ENCODE measurements at places on chromosomes 1 and 21.

DNA sequence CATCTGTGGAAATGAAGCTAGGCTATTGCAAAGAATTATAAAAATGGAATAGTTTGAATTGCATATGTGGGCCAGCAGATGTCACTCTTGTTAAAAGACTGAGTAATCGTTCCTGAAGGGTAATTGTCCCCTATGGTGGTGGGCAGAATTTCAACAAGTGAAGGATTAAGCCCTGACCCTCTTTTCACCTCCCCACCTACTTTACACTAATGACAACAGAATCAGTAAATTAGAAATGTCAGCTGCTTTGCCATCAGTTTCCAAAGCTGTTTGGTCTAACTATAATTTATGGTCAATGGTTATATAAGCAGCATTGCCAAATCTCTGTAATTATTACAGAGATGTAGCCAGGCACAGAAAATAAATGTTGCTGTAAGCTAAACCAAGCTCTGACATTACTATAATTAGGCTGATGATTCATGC, 898.6 kb downstream of the AMY1C start:
- DNase-seq, result no peak

DNA sequence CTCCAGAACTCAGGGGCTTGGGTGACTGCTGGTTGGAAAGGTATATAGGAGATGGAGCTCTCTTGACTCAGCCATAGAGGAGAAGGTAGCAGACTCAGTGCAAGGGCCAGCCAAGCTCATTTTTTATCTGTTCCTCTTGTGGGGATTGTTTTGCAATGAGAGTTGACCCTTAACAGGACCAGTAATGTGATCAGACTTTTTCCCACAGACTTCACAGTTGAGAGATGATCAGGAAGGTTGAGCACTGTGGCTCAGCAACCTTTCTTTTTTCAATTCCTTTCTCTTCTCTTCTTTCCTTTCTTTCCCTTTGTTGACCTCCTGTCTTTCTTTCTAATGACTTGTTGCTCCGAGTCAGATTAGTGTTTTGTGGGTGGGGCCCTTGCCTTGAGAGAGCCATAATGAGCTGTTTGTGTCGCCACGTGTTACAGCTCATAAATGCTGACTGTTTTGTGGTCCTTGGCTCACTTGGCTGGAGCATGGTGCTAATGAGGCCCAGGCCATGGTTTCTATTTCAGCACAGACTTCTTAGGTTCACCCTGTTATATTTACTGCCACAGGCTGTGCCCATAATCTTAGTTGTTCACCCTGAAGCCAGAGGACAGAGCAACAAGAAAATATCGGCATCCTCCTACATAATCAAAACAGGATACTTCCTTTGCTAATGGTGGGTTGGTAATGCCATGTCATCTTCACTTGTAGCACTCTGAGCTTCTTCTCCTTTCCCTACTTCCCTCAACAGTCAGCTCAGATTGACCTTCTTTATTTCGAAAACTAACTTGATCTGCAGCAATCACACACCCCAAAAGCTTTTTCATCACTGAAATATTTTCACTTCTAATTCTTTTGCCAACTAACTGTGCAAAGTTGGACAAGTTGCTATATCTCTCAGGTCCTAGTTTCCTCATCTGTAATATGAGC, 13.9 kb downstream of the ADAM30 start:
- no peak for DNase-seq

DNA sequence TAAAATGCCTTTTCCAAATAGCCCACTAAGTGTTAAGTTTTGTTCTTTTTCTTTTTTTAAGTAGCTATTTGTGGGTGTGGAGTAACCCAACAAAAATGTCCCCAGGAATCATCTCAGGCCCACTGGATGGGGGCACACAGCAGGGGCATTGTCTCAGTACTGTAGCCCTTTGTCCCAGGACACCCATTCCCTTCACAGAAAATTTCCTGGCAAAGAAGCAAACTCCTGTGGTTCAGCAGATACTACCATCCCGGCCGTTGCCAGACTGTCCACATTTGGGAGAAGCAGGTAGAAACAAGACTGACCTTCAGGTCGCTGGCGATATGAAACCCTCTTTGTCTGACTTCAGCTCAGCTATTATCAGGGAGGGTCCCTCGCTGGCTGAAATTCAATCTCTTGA, 23.7 kb upstream of the SRRM1 start:
- no peak for DNase-seq

DNA sequence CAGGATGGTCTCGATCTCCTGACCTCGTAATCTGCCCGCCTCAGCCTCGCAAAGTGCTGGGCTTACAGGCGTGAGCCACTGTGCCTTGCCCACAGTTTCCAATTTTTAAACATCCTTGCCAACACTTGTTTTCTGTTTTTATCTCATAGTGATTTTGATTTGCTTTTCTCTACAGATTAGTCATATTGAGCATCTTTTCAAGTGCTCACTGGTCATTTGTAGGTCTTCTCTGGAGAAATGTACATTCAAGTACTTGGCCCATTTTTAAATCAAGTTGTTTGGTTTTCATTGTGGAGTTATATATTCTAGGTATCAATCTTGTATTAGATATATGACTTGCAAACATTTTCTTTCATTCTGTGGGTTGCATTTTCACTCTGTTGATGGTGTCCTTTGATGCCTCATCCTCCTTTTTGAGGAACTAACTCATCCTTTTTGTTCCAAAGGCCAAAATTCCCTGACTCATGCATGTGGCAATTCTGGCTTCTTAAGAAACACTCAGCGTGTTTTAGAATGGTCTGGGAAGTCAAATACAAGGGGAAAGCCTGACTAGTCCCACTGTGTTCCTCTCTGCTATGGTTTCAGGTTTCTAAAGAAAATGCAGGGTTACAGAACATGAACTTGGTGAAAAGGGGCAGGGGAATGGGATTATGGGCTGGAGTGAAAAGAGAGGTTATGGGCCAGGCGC, 37.3 kb downstream of the PTAFR start:
- no peak for DNase-seq

DNA sequence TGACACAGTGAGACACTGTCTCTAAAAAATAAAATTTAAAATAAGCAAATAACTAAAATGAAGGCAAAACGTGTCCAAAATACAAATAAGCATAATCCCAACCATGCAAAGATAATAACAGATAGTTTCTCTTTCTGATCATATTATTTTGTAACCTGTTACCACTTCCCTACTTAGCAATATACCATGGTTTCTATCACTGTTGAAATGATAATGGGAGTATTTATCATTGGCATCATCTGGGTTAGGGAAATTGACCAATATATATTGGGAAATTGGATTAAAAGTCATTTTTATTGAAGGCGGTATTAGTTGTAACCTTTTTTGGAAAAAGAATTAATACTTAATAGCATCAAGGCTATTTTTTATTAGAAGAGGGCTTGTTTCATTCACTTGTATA, 47.0 kb downstream of the USP25 start:
- no peak for DNase-seq

- no peak for DNase-seq
Measured at GRCh38 chr1:119449971-119450370, 35.0 kb downstream of the HSD3B2 start.

DNA sequence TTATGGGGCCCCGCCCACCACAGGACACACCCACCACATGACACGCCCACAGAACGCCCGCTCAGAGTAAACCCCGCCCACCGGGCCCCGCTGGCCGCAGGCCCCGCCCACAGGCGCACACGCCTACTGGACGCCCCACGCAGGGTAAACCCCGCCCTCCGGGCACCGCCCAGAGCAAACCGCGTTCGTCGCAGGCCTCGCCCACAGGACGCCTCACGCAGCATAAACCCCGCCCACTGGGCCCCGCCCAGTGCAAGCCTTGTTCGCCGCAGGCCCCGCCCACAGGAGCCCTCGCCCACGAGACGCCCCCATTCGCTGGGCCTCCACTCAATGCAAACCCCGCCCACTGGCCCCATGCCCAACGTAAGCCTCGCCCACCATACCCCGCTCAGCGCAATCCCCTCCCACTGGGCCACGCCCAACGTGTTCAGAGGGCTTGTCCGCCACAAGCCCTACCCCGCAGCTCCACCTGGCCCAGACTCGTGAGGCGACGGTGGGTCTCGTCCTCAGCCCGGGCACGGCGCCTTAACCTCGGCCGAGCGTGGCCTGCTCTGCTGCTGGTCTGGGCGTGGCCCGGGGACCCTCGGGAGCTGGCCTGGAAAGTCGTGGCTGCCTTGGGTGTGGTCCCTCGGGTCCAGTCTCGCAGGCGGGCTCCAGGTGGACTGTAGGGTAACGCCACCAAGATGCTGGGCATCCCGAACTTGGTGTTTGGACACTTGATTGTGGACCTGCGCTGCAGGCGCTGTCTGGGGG, 401 bp upstream of the TMEM52 start:
- DNase-seq, result peak; percentile 99

GRCh38 chr1:233505130-233505529, 108.8 kb upstream of the KCNK1 start:
- no peak for DNase-seq

DNA sequence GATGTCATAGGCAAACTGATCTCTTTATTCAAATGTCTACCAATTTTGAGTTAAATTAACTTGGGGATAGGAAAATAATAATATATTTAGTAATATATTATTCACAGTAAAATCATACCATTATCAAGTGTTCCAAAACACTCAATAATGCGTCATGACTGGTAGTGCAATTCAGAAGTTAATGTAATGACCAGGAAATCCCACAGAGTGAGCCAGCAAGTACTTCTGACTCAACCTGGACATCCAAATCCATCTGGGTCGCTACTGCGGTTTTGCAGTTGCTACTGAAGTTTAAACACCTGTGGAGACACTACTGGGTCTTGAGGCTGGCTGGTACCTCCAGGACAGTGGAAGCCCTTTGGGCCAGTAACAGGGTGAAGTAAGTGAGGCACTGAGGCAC, 44.8 kb downstream of the DPYD start:
- DNase-seq, result no peak

DNA sequence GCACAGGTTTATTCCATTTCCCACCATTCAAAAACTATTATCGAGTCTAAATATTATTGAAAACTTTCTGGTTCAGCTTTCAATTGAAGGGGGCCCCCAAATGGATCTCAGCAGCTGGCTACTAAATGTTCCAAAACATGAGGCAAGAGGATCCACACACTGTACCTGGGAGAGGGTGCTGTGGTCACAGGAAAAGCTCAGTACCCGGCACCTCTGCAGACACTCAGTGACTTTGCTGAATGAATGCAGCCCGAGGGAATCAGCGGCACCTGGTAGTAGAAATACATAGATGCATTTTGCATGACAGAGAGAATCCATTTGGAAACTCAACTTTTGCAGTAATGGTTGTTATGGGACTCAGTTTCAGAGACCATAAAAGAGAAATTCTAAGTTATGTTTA, 89.3 kb downstream of the PCP4 start:
- no peak for DNase-seq

- peak; percentile 1 for DNase-seq
Measured at GRCh38 chr1:76868916-76869315, 1.6 kb downstream of the ST6GALNAC5 start.

- DNase-seq, result peak; percentile 64
Measured at GRCh38 chr1:222095606-222096475, 354.0 kb upstream of the DUSP10 start.

- peak; percentile 40 for DNase-seq
Measured at GRCh38 chr1:117607471-117607870, 1.6 kb downstream of the TENT5C start.

DNA sequence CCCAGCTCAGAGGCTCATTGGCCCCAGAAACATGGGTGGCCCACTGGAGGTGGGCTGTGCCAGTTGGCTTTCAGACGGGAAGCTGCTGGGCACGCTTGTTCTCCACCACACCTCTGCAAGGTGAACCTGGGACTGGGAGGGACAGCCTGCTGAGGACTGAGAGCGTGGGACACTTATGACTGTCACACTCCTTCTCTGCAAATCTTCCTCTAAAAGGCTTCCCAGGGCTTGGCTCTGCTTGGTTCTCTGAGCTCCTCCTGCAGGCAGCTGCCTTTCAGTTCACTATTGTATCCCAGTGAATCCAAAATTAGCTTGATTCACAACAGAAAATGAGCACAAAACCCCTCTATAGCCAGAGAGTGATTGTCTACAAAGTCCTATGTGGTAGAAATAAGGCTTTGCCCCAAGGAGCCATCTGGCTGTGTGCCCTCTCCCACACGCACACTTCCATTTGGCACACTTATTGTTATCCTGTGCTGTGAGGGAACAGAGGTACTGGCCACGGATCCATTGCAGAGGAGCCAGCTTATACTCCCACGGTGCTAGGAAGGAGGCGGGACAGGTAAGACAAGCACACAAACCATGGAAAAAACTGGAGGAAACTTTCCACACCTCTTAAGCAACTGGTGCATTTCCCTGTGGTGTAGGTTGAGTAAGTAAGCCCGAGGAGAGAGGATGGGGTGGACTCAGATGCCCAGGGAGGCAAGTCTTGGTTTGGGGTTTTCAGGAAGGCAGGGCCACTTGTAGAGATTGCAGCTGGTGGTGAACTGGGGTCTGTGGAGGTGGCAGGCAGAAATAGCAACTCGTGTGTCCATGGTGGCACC, 18.9 kb upstream of the BTG2 start:
- no peak for DNase-seq

DNA sequence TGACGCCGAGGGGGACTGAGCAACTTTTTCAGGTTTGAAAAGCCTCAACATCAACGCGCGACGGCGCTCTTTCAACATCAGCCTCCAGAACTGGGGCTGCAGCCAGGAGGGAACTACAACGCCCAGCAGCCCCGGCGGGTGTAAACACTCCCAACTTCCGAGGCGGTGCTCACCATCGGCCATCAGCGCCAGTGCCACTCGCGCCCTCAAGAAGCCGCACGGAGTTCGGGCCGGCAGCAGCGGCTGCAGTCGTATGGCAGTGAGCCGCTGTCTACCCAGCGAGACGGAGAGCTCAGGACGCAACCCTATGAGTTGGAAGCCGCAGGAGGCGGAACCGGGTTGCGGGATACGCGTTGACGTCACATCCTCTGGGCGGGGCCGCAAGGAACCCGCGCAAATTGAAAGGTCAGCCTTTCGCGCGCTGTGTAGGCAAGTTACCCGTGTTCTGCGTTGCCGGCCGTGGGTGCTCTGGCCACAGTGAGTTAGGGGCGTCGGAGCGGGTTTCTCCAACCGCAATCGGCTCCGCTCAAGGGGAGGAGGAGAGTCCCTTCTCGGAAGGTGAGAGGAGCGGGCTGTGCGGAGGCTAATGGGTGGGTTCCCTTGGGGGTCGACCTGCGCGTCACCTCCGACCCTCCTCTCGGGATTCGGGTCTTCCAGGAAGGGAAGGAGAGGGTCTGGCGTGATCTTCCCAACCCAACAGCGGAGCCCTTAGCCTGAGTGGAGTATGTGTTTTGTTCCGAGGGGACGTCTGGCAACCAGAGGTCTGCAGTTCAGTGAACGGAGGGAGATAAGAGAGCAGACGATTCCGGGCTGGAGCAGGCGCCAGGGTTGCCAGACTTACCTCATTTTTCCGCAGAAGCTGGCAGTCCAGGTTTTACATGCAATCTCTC, at the start of gene EXO1:
Gene EXO1 (plus strand): TSS at position 409 of the 890 bp plus-strand sequence. CDS start 2,222 bp downstream, outside the sequence.
- peak; percentile 91 for DNase-seq

- no peak for DNase-seq
Measured at GRCh38 chr1:84687714-84688462, 2.4 kb downstream of the SSX2IP start.

Measured in activated naive CD8-positive, alpha-beta T cell treated with anti-CD3 and anti-CD28 coated beads, Interleukin-2, amount 50 U/mL, for 24 hours (primary cell).